Right ventricle myocardium superior (tissue), 1 donor: ENCODE measurements at places on chromosomes 16 and 17.

GRCh38 chr17:45225964-45226530, 4.4 kb downstream of the FMNL1 start:
- peak; percentile 86 for DNase-seq

DNA sequence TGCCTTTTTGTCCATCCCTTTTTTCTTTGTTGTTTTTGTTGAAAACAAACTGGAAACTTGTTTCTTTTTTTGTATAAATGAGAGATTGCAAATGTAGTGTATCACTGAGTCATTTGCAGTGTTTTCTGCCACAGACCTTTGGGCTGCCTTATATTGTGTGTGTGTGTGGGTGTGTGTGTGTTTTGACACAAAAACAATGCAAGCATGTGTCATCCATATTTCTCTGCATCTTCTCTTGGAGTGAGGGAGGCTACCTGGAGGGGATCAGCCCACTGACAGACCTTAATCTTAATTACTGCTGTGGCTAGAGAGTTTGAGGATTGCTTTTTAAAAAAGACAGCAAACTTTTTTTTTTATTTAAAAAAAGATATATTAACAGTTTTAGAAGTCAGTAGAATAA, 4.9 kb downstream of the SOX9 start:
- DNase-seq = no peak

DNA sequence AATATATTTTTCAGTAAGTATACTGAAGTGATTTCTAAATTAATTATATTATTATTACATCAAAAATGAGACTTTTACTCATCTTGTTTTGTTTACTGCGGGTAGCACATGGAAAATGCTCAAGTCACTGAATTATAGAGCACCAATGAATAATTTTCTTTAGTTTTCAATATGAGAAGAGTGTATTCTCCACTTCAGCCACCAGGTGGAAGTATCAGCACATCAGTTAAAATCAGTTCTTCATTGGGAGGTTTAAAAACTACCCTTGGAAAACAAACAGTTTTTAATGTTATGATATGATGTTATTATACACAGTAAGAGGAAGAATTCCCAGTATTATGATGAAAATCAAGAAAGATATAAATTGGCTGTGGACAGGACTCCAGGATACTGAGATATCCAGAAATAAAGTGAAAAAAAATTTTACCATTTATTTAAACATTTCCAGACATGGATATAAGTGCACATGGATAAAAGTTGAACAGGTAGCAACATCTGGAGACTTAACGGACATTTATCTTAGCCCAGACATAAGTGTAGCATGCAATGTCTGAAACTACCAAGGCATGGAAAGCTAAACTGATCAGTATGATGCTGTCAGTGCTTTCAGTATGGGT, 467.3 kb downstream of the KCNJ2 start:
- no peak for DNase-seq

DNA sequence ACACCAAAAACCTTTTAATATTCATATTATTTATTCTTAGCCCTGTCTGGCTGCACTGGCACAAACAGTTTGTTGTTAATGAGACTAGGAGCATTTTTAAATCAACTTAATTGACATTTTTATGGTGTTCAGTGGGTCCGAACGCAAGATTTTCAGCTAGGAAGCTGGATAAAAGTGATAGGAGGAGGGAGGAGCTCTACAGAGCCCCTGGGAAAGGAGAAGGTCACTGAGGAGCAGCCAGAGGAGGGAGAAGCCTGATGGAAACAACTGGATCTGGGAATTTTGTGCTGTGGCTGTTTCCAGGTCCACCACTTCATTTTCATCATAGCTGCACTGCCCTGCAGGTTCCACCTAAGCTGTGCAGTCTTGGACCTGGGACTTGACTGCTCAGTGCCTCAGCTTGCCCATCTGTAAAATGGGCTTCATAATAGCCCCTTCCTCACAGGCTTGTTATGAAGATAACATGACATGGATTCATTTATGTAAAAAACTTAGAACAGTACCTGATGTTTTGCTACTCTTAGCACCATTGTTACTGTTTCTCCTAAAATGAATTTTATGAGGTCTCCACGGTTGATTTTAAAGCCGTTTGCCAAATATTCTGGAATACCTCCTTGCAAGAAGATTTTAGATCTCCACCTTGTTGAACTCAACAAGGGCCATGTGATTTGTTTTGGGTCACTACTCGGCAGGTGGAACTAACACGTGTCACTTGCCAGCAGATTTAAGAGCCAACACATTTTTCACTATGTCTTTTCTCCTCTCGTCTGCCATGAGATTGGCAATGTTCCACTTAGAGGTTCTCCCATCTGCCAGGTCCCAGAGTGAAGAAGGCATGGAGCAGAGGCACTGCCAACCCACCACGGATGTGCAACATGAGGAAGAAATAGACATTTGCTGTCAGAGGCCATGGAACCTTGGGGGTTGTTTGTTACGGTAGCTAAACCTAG, 18.7 kb upstream of the GRIN2A start:
- no peak for DNase-seq
